ENCODE measurements at places on chromosomes 7 and 10.
A peak's percentile ranks its signal among the peaks of the same experiment; 100 is the strongest.

GRCh38 chr7:155412416-155413253, 45.3 kb upstream of the EN2 start:
- DNase-seq = no peak

GRCh38 chr10:72342911-72343310, 11.8 kb downstream of the DNAJB12 start:
- DNase-seq = no peak

- DNase-seq = no peak
Observed at GRCh38 chr7:106038916-106039315, 73.2 kb downstream of the SYPL1 start.

GRCh38 chr7:123401295-123401694, 133.1 kb downstream of the IQUB start:
- no peak for DNase-seq

DNA sequence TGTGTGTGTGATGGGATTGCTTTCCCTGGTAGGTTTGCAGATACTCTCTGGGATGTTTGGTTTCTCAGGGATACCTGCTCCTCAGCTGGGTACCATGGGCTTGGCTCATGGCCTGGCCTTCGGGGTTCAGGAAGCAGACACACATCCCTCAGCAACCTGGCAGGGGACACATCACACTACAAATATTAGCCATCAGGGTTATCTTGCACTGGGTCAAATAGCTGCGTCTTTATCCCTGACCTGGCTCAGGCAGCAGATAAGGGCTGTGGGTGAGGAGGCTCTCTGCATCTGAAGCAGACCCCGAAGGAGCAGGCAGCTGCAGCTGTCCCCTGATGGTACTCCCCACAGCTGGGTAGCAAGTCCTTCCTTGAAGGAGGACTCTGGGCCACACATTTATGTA, 25.7 kb upstream of the CDHR3 start:
- DNase-seq = no peak

- no peak for DNase-seq
Observed at GRCh38 chr10:114559636-114560035, 98.4 kb downstream of the ABLIM1 start.

GRCh38 chr7:130758429-130759056, 24.5 kb upstream of the KLF14 start:
- DNase-seq = no peak

DNA sequence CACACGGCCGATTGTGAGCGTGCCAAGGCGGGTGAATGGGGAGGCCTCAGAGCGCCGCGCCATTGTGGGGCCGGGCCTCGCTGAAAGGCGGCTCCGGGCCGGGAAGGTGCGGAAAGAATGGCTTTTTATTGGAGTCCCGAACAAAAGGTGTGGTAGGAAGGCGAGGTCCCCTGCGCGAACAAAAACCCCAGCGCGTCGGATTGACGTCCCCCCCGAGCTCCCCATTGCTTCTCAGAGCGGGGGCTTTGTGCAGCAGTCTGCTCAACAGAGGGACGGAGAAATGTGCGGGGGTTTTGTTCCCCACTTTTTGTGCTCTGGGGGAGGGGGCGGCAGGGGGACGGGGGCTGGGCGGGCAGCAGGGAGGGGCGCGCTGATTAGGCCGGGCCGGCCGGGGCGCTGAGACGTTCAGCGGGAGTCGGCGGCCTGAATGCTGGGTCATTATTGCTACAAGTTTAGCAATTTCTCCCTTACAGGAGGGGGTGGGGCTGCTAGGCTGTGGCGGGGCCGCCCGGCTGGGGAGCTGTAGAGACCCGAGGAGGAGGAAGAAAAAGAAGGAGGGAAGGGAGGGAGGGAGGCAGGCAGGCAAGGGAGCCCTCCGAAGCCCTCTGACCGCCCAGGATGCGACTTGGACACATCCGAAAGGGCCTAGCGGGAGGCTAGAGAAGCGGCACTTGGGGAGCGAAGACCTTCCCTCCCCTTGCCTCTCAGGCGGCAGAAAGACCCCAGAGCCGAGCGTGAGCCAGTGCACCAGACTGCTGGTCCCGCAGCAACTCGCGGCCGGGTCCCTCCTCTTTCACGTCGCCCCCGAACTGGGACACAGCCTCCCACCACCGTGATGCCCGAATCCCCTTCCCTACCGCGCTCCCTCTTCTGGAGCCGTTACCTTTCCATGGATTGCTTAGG, 4.6 kb downstream of the NKX2-3 start:
- DNase-seq = no peak

DNA sequence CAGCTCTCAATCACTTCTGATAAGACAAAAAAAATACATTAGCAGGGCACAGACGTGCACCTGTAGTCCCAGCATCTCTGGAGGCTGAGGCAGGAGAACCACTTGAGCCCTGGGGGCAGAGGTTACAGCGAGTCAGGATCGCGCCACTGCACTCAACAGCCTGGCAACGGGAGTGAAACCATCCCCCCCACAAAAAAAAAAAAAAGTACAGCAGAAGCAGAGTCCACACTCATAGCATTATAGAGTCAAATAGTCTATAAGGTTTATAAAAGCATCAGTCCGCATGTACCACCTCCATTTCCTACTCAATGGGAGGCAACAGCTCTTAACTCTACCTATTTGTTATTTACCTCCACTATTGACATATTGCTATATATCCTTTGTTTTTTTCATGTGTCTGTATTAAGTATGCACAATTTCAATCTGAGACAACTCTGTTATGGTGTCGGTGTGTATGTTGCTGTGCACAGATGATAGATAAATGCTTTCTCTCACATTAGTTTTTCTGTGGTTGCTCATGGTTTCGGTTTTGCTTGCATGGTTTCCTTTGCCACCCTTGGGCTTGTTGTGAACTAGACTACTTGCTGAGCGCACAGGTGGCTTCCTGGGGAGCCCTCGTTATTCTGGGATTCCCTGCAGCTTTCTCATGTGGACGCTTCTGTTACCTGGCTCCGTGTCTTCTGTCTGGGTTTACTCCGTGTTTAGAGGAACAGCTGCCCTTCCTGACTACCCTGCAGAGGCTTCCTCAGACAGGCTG, 40.4 kb downstream of the PROSER2 start:
- DNase-seq = peak; percentile 25

GRCh38 chr7:25823571-25823970, 328.4 kb upstream of the NFE2L3 start:
- no peak for DNase-seq

GRCh38 chr10:49349390-49349789, 46.5 kb downstream of the DRGX start:
- no peak for DNase-seq

GRCh38 chr7:90391488-90391887, 11.8 kb upstream of the CLDN12 start:
- DNase-seq = no peak

DNA sequence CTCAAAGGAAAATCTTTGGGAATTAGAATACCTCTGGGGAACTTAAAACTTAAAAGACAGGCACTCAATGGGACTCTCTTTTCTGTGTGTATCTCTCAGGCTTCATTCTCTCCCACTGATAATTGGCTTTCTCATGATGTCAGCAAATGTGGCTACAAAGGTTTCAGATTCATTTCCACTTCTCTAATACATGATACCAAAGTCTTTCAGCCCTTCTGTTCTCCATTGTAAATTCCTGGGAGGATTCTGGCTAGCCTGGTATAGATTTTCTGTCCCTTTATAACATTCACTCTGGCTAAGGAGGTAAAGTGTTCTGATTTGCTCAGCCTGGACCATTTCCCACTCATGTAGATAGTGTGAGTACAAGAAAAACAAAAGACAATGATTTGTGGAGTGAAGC, 606.2 kb downstream of the PCDH15 start:
- no peak for DNase-seq

- no peak for DNase-seq
Observed at GRCh38 chr7:112009081-112009480, 197.1 kb downstream of the DOCK4 start.

- no peak for DNase-seq
Observed at GRCh38 chr7:70678621-70679251, 453.2 kb upstream of the GALNT17 start.

- no peak for DNase-seq
Observed at GRCh38 chr7:117889611-117890010, 16.4 kb upstream of the CTTNBP2 start.

- DNase-seq = no peak
Observed at GRCh38 chr7:130232209-130232608, 24.5 kb downstream of the SSMEM1 start.

GRCh38 chr7:142587578-142588191, 161.6 kb upstream of the PRSS1 start:
- DNase-seq = no peak

- no peak for DNase-seq
Observed at GRCh38 chr7:24018331-24018730, 265.7 kb upstream of the NPY start.

Data from stimulated activated CD8-positive, alpha-beta memory T cell treated with anti-CD3 and anti-CD28 coated beads, Interleukin-15, amount 100 ng/mL, for 4 hours (primary cell).